ENCODE measurements at places on chromosomes 13 and 19.

- DNase-seq, result peak; percentile 74
Measured at GRCh38 chr19:5074407-5074806, 105.5 kb downstream of the KDM4B start.

DNA sequence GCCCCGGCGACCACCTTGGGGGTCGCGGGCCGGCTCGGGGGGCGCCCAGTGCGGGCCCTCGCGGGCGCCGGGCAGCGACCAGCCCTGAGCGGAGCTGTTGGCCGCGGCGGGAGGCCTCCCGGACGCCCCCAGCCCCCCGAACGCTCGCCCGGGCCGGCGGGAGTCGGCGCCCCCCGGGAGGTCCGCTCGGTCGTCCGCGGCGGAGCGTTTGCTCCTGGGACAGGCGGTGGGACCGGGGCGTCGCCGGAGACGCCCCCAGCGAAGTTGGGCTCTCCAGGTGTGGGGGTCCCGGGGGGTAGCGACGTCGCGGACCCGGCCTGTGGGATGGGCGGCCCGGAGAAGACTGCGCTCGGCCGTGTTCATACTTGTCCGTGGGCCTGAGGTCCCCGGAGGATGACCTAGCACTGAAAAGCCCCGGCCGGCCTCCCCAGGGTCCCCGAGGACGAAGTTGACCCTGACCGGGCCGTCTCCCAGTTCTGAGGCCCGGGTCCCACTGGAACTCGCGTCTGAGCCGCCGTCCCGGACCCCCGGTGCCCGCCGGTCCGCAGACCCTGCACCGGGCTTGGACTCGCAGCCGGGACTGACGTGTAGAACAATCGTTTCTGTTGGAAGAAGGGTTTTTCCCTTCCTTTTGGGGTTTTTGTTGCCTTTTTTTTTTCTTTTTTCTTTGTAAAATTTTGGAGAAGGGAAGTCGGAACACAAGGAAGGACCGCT, 729 bp downstream of the STK11 start:
- DNase-seq, result no peak

GRCh38 chr13:52670726-52671125, 18.1 kb downstream of the SUGT1 start:
- no peak for DNase-seq

DNA sequence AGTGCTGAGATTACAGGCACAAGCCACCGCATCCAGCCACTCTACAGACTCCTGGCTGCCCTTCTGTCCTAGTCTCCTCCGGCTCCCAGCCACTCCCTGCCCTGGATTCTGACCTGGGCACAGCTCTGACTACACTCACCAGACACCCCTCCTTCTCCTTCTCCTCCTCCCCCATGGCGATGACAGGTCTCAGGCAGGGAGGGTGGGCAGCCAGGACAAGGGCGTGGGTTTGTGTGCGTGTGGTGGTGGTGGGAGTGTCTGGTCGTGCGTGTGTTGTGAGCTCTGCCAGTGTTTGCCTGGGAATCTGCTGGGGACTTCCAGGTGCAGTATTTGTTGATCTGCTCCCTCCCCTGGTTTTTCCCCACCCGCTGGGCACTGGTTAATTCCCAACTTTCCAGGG, 3.0 kb upstream of the NCCRP1 start:
- DNase-seq, result no peak

DNA sequence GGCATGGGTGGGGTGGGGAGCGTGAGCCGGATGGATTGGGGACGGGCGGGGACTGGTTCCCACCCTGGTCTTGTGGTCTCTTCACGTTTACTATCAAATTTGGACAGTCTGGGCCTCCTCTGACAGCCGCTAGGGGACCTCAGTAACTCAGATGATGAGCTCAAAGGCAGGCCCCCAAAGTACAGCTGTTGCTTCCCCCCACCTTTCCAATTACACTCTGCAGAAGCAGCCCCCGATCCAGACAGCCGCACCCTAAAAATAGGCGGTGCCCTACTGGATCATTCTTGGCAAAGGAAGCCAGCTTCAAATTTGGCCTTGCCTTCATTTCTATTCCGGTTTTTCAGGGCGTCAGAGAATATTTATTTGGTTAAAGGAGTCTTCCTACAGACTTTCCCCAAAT, 1.9 kb upstream of the FOXO1 start:
- peak; percentile 53 for DNase-seq

Measured in Kasumi-1 (cell line).